ENCODE measurements at places on chromosomes 16 and 17.

DNA sequence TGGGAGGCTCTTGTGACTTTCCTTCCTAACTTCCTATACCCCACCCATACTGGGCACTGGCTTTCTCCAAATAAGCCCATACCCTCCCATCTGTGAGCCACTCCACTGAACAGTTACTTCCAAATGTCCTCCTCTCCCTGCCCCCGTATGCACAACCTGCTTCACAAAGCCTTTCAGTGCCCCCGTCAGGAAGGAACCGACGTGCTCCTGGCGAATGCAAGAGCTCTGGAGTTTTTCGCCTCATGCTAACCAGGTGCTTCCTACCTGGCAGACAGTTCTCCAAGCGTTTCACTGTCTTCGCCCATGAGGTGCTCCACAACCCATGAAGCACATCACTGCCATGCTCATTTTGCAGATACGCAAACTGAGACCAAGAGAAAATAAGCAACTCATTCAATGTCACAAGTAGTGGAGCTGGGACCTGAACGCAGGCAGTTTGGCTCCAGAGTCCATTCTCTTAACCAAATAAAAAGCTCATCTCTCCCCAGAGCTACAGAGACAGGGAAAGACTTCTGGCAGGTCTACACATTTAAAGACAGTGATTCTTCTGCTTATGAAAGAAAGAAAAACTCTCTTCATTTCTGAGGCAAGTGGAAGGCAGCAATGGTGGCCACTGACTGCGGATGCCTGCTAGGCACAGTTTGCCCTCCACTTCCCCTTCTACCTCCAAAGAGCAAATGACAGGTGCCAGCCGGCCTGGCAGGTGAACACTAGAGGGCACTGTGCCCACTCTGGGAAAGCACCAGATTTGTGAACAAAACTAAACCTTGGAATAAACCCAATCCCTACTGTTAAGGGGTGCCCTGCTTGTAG lies 23.8 kb downstream of the SPHK1 start:
- DNase-seq = peak; percentile 24

- peak; percentile 43 for DNase-seq
Measured at GRCh38 chr16:56591377-56592060, 2.2 kb downstream of the MT3 start.

- DNase-seq = peak; percentile 79
Measured at GRCh38 chr16:17204644-17205043, 266.1 kb downstream of the XYLT1 start.

DNA sequence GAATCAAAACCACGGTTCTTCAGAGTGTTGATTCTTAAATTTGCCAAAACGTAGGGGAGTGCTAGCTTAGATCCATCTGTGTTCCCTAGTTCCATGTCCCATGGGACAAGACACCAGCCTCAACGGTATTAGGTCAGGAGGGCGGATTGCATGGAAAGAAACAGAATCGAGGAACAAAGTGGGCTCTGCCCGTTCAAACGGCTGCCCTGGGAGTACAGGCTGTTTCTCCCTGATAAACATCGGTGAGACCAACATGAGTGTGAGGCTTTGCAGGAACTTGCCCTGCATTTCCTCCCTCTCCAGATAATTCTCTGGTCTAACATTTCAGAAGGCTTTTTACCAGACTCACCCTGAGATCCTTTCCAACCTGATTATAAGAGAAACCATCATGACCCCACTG lies 82.2 kb downstream of the MRM3 start:
- DNase-seq = no peak

- DNase-seq = no peak
Measured at GRCh38 chr17:57514614-57515013, 230.5 kb downstream of the CCDC182 start.

All from inflammatory macrophage treated with lipopolysaccharide for 4 hours (primary cell).